Stimulated activated CD4-positive, alpha-beta T cell treated with anti-CD3 and anti-CD28 coated beads, TNF-alpha, amount 100 ng/mL, for 24 hours (primary cell): ENCODE measurements at places on chromosomes 4 and X.

DNA sequence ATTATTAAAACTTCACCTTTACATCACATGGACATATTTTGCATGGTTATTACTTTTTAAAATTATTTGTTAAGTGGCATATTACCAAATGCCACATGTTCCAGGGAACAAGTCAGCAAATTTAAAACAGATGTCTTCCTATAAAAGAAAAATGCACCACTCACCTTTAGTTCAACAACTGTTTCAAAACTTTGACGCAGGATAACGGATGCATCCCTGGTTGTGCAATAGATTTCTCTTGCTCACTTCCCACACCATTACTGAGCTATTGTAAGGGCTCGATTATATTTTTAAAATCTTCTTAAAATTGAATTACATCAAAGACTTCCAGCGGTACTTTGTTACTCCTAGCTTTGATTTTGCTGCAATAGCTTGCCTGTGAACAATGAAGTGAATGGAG is 93.0 kb upstream of the ARHGAP24 start:
- no peak for DNase-seq

DNA sequence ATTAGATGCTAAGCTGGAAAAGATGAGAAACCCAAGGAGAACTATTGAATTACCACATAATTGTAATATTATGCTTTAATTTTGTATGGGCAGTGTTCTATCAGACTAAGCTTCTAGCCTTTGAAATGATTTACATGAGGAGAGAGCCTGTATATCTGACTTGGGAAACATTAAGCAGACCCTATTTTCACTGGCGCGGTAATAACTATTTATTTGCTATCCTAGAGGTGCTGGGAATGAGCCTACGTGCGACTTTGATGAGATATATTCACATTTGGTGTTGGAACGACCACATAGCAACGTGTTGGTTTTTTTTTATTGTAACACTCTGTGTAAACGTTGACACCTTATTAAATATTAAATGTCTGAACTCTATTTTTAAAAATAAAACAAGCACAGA is 80.5 kb downstream of the CLCN4 start:
- no peak for DNase-seq

GRCh38 chr4:113449410-113449974 is 312.0 kb downstream of the CAMK2D start:
- no peak for DNase-seq

DNA sequence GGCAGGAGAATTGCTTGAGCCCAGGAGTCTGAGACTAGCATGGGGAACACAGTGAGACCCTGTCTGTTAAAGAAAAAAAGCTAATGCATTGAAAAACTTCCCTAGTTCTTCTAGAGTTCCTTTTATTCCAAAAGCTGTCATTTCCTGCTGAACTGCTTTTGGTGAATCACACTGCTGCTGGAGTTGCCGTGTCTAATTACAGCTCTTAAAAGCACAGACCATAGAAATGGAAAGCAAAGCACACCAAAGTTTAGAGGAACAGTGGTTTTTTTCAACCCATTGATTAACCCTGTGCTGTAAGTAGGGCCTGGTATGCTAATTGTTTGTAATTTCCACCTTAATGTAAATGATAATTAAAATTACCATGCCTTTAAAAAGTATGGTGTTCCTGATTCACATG is 52.4 kb downstream of the SEPTIN11 start:
- DNase-seq = no peak

DNA sequence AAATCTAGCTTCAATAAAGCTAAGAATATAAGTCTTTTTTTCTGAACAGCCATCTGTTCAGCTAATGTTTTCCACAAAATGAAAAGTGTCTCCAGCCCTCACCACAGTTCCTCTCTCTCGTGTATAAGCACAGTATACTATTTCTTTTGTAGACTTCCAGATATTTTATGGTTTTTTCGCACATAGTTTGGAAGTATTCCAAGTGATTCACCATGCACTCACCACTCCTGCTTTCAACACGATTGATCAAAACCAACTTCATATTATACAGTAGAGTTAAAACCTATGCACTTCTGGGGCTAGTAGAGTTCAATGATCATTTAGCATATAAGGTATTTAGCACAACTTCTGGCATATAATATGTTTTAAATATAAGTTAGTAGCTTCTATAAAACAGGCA is 105.8 kb upstream of the DCAF12L1 start:
- no peak for DNase-seq

DNA sequence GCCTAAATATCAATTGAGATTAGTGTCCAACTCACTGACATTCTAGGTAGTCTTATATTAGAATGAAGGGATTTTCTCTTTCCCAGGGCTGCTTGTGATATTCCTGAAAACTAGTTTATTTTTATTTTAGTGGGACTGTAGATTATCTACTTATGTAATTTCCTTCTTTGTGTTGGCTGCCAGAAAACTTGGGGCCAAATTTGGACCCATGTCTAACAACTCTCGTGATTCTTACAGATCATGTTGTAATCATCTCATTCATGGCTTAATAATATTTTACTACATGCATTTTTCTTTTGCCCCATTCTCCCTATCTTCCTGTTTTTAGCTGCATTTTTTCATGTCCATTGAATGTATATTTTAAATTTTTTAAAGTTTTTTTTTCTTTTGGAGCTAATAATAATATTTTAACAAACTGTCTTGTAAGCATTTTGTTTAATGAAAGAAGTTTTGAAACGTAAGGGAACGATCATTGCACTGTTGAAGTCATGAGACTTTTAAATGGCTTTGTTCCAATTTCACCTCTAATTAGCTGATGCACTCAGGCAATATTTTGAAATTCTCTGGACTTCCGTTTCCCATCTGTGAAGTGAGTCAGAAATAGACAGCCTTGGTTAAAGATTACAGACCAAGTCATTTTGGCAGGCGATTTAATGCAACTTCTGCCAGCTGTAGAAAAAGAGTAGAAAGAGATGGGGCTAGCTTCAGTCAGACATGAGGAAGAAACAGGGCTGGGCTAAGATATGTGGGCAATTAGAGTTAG is 14.3 kb upstream of the TDO2 start:
- no peak for DNase-seq

DNA sequence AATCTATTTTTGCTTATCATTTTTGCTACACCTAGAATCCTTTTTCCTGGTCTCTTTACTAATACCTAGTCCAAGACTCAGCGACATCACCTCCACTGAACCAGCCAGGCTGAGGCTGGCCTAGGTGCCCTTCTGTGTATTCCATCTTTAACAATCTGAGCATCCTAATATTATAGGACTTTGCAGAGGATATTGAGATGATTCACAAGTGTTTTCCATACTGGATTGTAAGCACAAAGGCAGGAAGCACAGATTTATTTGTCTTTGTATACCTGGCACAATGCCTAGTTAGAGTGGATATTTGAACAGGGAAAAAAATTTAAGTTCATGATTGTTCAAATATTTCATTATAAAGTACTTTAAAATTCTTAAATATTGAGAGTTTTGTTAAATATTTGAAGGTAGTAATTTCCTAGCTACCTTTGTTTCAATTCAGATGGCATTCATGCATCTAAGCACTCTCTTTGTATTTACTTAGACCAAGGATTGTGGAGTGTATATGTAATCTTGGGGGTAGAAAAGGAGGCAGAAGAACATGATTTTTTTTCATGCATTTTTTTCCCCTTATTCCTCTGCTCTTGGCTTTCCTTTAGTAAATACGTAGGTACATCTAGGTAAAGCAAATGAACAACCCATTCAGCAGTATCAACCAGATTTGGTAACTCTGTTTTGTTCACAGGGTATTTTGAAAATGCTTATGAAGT is 18.4 kb downstream of the SMARCA5 start:
- DNase-seq = no peak

GRCh38 chrX:19745077-19745476 is 142.3 kb downstream of the SH3KBP1 start:
- DNase-seq = no peak

GRCh38 chr4:115927382-115927781 is 814.0 kb upstream of the NDST4 start:
- no peak for DNase-seq
